ENCODE measurements at places on chromosomes 1 and 21.

DNA sequence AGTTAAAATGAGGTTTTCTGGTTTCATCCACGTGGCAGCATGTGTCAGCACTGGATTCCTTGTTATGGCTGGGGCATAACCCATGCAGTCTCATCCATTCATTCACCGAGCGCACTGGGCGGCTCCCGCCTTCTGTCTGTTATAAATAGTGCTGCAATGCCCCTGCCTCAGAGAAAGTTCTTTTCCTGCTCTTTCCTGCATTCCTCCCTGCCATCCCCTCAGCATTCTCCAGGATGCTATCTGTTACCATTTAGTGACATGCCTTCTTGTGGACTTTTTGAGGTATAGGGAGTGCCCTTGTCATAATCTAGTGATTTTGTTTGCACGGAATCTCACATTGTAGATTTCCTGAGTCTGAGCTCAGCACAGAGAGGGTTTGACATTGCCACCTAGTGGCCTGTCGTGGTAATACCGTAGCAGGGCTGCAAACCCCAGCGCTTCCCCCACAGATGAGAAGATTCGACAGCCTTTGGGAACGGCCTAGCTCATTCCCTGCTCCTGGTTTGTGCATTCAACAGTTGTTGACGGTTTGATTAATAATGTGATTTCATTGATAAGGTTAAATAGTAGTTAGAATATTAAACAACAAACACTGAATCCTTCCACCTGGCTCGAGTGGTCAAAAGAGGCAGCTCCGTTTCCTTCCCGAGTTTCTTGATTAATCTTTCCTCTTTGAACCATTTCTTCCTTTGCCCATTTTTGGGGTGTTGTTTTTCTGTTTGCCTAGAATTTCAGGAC is 46.3 kb downstream of the UMODL1 start:
- peak; percentile 76 for DNase-seq

GRCh38 chr1:223727541-223727940 is 15.2 kb downstream of the CAPN2 start:
- DNase-seq: no peak

GRCh38 chr1:102234753-102235359 is 238.1 kb upstream of the OLFM3 start:
- no peak for DNase-seq

DNA sequence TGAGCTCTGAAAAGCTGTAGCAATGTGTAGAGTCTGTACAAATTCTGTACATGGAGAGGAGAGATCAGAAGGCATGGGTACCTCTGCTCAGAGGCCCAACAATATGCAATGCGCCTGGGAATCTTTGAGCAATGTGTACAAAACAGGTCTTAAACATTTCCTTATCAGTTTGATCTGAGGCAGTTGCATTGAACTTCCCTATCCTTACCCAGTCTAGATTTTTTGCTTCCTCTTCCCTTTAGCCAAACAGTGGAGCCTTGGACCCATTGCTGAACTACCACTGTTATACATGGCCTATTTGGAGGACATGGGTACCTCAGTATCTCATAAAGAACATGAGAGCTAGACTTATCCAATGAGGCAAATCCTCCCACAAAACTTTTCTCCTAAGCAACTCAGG is 12.6 kb upstream of the MNDA start:
- DNase-seq: no peak

DNA sequence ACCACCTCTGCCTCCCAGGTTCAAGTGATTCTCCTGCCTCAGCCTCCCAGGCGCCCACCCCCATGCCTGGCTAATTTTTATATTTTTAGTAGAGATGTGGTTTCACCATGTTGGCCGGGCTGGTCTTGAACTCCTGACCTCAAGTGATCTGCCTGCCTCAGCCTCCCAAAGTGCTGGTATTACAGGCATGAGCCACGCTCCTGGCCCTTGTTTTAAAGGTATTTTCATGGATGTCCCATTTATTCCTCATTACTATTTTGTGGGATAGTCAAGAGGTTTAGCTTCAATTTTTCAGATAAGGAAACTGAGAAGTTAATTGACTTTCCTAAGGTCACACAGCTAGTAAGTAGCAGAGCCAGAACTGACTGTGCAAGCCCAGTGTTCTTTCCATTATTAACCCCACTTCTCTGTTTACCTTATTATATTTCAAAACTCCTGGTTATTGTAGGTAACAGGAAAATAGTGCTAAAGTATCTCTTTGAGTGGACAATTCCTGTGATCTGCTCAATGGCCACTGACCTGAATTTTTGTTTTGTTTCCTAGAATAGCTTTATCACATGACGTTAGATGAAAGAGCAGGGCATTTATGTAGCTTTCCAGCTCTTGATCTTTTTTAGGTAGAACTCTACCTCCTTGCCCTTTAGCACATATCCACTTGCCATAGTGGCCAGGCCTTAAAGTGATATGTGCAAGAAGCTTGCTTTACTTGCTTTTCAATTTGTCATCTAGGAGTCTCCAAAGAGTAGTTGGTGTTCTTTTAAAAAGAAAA is 13.6 kb downstream of the ZYG11B start:
- DNase-seq: no peak

DNA sequence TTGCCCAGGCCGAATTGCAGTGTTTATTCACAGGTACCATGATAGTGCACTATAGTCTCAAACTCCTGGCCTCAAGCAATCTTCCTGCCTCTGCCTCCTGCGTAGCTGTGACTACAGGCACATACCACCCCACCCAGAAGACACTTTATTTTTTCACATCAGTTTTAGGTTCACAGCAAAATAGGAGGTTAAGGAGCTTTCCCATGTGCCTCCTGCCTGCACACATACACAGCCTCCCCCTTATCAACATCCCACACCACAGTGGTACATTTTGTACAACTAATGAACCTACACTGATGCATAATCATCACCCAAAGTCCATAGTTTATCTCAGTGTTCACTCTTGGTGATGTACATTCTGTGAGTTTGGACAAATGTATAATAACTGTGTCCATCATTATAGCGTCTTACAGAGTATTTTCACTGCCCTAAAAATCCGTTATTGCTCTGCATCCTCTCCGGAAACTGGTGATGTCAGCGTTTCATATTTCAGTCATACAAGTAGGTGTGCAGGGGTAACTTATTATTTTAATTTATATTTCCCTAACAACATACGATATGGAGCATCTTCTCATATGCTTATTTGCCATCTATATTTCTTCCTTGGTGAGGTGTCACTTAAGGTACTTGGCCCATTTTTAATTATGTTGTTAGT is 23.2 kb downstream of the OR13G1 start:
- DNase-seq: no peak

- no peak for DNase-seq
These were observed 239.3 kb downstream of the NPHP4 start for GRCh38 chr1:5752746-5753548.

GRCh38 chr1:12420171-12420570 is 190.3 kb downstream of the VPS13D start:
- DNase-seq: no peak

DNA sequence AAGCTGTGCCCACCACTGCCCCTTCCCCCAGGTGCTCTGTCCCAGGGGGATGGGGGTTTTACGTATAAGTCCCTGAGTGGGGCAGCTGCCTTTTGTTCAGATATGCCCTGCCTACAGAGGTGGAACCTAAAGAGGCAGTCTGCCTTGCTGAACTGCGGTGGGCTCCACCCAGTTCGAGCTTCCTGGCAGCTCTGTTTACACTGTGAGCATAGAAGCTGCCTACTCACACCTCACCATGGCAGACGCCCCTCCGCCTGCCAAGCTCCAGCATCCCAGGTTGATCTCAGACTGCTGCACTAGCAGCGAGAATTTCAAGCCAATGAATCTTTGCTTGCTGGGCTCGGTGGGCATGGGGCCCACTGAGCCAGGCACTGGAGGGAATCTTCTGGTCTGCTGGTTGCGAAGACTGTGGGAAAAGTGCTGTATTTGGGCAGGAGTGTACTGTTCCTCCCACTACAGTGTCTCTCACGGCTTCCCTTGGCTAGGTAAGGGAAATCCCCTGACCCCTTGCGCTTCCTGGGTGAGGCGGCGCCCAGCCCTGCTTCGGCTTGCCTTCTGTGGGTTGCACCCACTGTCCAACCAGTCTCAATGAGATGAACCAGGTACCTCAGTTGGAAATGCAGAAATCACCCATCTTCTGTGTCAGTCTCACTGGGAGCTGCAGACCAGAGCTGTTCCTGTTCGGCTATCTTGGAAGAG is 17.6 kb upstream of the RWDD3 start:
- no peak for DNase-seq

GRCh38 chr1:193927550-193927949 is 741.1 kb upstream of the B3GALT2 start:
- DNase-seq: no peak

- DNase-seq: no peak
These were observed 440.9 kb downstream of the PRDM2 start for GRCh38 chr1:14140831-14141401.

GRCh38 chr1:70504176-70504820 is 93.2 kb downstream of the CTH start:
- DNase-seq: no peak

DNA sequence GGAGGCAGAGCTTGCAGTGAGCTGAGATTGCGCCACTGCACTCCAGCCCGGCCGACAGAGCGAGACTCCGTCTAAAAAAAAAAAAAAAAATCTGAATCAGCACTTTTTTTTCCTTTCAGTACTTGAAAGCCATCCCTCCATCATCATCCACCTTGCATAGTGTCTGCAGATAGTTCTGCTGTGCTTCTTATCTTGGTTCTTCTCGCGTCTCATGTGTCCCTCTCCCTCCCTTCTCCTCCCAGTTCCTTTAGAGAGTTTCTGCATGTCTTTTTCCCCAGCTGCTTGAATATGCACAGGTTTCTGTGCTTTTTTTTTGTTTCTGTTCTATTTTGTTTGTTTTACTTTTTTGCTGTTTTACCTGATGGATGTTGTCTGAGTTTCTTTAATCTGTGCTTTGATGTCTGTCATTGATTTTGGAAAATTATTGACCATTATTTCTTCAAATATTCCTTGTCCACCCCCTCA is 3.9 kb upstream of the COL18A1 start:
- no peak for DNase-seq

DNA sequence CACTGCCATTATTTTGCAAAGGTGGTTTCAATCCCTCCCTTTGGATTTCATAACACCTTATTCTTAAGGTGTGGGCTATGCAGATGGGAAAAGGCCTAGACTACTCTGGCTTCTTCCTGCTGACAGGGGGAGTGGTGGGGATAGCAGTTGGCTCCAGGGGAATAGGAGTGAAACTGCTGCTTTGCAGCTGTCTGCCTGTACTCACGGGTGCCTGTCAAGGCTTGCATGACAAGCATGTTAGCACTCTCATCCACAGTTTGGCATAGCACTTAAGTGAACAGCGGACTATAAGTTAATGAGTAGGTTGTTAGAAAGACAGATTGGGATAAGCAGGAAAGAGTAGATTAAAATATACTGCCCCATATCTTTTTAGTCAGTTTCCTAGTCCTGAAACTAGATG is 287.5 kb upstream of the DAB1 start:
- no peak for DNase-seq

- DNase-seq: no peak
These were observed 253.8 kb upstream of the PLXNA2 start for GRCh38 chr1:208497866-208498541.

- no peak for DNase-seq
These were observed 429.4 kb upstream of the PTBP2 start for GRCh38 chr1:96292141-96292540.

DNA sequence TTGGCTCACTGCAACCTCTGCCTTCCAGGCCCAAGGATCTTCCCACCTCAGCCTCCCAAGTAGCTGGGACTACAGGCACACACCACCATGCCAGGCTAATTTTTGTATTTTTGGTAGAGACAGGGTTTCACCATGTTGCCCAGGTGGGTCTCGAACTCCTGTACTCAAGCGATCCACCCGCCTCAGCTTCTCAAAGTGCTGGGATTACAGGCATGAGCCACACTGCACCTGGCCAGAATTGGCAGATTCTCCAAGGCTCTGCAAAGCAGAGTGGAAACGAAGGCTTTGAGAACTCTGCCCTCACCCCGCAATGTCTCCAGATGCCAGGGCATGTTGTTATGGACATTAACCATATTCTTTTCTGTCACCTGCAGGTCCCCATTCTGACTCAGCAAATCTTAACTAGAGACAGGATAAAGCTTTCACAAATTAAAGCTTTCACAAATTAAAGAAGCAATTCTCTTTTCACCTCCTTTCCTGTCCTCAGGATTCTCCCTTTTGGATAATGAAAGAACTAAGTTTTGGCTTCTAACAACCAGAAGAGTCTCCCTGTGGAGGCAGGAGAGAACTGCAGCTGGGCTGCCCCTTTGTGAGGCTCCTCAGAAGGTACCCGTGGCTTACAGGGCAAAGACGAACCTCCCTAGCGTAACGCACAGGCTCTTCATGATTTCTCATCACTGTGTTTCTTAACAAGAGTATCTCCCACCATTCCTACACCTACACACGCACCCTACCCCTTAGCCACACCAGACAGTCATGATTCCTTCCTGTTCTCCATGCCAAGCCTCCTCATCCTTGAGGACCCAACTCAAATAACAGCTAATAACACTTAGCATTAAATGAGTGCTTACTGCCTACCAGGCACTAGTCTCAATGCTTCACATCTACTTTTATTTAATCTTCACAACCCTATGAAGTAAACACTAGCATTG is 29.8 kb downstream of the GPA33 start:
- DNase-seq: no peak

DNA sequence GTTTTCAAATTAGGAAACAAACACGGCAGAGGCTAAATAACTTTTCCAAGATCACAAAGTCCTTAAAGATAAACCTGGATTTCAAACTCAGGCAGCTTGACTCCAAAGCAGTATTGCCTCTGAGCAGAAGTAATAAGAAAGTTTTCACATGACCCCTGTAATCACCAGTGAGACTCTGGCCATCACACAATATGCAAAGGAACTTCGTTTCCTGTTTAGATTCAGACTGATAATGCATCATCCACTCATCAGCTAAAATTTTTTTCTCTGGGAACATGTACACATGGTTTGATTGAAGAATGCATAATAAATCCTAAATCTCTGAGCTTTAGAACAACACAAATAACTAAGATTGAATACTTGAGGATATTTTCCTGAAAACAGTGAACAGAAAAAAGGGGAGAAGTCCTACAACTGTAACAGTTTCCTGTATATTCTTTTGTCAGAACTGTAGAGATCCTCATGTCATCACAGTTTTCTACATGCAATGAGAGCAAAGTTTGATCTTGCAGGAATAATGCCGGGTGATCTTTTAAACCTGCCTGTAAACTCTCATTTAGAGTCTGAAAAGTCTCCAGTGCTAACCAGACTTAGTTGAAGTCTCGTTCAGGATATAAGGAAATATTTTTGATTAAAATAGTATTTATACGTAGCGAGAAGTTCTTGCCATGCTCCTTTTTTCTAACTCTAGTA is 225.3 kb downstream of the SPATA17 start:
- no peak for DNase-seq

GRCh38 chr1:96771847-96772246 is 50.3 kb downstream of the PTBP2 start:
- no peak for DNase-seq
